ENCODE measurements at places on chromosomes 5 and 9.

GRCh38 chr5:54671111-54671531 is 153.6 kb downstream of the SNX18 start:
- DNase-seq, result no peak

- DNase-seq, result no peak
Measured at GRCh38 chr9:133227242-133227860, 18.3 kb upstream of the OBP2B start.

DNA sequence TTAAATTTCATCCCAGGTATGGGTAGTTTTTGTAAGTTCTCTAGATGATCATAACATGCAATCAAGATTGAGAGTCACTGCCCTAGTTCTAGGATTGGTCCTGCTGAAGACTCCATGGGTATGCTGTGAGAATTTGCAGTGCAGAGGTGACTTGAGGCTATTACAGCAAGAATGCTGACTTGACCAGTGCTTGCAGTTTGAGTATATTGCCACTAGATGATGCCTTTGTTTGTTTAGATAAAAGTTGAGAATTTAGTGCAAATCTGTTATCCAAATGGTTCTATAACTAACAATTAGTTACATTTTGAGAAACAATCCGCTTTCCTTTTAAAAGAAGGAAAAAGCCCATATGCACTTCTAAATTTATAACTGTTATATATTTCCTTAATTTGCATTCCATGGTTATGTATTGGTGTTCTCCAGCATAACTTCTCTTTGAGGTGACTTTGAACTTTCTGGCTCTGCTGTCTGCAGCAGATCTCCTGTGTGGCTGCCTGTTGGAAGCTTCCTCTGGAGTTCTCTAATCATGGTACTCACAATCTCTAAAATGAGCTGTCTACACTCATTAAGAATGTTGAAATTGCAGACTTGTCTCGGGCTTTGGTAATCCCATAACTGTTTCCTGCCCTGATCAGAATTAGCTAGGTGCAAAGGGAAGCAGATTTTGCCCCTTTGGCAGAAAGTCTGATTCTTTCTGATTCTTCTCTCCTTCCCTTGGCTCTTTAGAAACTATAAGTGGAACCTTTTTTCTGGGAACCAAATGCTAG is 24.9 kb downstream of the MELK start:
- no peak for DNase-seq

DNA sequence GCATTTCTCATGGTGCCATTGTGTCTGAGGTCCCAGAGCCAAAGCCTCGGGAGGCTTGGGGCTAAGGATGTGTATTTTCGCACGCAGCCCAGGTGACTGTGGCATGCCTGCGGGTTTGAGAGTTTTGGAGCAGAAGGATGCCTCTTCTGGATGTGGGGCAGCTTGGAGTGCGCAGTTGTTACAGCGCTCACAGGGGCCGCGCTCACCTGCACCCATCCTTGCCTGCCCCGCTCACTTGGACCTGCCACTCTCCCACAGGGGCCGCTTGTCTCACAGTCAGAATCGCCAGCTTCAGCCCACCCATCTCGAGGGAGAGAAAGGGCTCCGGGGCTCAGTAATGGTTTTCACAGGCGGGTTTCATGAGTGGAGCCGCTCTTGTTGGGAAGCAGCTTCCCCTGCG is 132.9 kb downstream of the MVB12B start:
- DNase-seq, result no peak

DNA sequence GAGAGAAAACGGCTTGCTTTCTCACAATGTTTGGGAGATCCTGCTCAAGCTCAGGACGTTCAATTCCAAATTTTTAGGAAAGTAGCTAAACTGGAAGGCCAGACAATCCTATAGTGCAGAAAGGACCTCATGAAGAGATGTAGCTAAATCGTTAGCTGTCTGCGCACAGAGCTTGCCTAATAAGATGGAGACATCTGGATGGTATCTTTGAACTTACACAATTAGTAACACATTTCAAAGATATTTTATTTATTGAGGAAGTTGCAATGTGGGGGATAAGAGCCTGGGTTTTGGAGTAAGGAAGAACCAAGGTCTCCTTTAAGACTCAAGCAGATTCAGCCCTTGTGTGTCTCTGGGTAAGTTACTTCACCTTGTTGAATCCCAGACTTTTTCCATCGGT is 28.6 kb upstream of the RAB14 start:
- DNase-seq, result no peak
